C1 segment of cervical spinal cord (tissue), 14 donors: ENCODE measurements at places on chromosomes 13 and 19.

DNA sequence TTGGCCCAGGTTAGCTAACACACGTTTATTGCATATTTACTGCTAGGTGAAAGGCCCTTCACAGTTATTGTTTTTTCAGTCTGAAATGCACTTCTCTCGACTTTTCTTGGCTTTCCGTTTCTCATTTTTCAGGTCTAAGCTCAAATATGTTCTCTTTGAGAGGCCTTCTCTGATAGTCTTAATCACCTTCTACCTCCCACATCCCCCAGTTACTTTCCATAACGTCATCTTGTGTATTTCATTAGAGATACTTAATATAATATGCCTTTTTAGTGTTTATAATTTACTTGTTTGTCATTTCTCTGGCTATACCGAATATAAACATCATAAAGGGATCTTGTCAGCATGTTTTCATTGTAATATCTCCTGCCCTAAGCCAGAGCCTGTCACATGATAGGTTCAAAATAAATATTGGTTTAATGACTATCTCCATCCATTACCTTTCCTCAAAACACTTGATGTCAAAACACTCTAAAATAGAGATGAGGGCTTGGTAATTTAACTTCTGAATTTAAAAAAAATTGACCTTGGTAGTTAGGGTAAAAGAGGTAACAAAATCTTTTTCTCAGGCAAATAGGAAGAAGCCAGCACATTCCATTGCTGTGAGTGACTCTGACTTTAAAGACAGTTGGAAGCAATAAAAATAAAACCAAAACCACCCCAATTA, 168.6 kb upstream of the RFC3 start:
- DNase-seq = no peak

- DNase-seq = no peak
Measured at GRCh38 chr13:88223958-88224357, 552.8 kb downstream of the SLITRK5 start.

- DNase-seq = no peak
Measured at GRCh38 chr13:53642306-53642705, 613.7 kb downstream of the OLFM4 start.

- DNase-seq = no peak
Measured at GRCh38 chr13:52371736-52372247, 34.2 kb downstream of the THSD1 start.

DNA sequence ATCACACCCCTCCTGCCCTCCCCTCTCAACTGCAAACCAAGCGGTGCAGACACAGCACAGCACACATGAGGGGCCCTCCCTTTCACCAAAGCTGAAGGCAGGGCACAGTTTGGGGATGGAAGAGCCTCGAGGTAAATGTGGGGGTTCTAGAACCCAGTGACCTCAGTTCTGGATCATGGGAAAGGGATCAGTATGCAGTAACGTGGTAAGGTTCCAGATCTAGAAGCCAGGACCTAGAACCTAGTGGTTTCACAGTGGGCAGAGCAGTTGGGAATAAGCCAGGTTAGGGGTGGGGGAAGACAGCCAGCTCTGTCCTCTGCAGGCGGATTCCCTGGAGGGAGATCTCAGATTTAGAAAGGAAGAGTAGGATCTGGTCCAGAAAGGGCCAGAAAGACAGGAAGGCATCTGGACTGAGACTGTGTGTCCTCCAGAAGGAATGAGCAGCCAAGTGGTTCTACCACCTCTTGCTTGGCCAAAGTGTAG, 3.1 kb downstream of the FTL start:
- no peak for DNase-seq

GRCh38 chr19:3768015-3768747, 3.8 kb downstream of the RAX2 start:
- DNase-seq = no peak

DNA sequence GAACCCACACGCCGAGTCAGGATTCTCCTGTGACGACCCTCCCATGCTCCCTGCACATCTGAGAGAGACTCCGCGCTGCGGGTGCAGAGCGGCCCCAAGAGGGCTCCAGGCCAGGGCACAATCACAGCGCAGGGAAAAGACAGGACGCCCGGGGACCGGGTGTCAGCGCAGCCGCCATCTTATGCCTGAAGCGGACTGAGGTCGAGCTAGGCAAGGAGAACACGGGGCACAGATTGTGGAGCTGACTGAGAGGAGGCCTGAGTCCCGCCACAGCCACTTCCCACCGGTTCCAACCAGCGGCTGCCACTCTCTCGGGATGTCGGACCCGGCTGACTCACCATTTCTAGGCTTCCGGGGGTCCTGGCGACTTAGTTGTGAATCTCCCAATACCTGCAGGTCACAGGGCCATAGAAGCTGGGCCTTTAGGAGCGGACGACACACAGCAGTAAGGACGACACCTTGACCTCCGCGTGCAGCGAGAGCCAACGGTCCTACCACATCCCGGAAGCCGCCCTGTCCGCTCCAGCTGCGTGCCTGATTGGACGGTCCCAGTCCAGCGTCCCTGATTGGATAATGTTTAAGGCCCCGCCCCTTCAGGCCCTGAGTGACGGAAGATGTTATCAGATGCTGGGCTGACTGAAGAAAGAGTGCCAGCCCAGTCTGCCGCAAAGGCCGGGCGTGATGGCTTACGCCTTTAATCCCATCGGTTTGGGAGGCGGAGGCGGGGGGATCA, at the start of gene ZNF728:
ZNF728 (minus strand) TSS at position 487 of the 733 bp plus-strand sequence; CDS start at position 341, 146 bp downstream.
- DNase-seq = peak; percentile 40

GRCh38 chr13:30388406-30389283, 33.6 kb upstream of the UBE2L5 start:
- no peak for DNase-seq

DNA sequence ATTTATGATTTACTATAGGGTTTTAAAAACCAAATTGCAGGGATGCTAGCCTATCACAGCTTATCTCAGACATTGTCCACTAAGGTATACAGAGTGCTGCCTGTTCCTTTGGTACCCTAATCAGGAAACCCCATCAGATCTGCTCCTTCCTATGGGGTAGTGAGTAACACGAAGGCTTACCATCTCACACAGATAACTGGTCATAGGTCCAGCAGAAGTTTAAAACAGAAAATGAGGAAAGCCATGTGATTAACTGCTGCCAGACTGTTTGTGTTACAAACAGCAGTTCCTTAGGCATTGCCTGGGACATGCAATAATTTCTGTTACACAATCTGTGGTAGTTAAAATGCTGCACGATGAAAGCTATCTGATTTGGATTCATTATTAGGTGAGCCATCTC, 53.5 kb upstream of the ALOX5AP start:
- DNase-seq = no peak

DNA sequence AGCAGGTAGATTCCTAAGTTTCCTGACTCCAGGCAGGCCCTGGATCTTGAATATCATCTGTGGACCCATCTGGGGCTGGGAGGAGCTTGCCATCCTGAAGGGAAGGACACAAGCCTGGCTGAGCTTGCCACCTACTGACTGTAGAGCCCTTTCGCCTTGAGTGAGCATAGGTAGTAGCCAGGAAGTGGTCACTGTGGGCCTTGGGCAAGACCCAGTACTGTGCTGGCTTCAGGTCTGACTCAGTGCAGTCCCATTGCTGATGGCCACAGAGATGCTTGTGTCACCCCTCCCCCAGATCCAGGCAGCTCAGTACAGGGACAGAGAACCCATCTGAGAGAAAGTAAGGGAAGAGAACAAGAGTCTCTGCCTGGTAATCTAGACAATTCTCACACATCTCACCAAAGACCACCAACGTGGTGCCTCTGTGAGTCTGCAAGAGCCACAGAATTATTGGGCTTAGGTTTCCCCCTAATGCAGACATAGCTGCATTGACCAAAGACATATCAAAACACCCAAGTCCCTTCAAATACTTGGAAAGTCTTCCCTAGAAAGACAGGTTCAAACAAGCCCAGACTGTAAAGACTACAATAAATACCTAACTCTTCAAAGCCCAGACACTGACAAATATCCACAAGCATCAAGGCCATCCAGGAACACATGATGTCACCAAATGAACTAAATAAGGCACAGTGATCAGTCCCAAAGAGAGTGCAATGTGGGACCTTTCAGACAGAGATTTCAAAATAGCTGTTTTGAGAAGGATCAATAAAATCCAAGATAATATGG, 108.2 kb upstream of the WASF3 start:
- DNase-seq = no peak

- no peak for DNase-seq
Measured at GRCh38 chr13:73891805-73892204, 242.4 kb downstream of the KLF12 start.

GRCh38 chr19:33464733-33465115, 56.9 kb downstream of the PEPD start:
- no peak for DNase-seq

DNA sequence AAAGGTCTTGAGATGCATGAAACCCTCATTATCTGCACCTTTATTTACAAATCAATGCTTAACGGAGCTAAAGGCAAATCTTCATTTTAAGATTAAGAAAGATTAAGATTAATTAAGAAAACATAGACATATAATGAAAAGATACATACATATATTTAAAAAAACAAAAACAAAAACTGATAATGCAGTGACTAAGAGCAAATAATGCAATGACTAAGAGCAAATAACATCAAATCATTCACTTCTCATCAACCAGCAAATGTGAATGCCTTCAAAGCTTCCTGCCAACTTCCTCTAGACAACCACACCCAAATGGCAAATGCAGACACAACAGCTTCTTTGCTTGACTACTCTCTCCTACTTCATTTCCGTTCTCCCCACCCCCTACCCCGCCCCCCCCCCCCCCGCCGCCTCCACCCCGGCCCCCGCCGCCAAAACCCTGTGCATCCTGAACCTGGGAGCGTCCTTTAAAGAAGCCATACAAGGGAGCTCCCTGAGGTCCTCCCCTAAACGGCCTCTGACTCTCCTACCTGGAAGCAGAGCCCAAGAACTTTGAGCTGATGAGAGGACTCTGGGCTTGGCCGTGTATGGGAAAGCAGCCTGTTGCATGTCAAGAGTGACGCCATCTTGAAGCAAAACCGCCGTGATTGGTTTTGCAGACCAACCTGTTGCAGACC, 24.5 kb downstream of the TEX101 start:
- DNase-seq = no peak

- DNase-seq = peak; percentile 47
Measured at GRCh38 chr19:12956446-12957388, at the start of gene GADD45GIP1. TSS of gene GADD45GIP1 (minus strand) at chr19:12957223. CDS start at chr19:12957212, 11 bp downstream.

DNA sequence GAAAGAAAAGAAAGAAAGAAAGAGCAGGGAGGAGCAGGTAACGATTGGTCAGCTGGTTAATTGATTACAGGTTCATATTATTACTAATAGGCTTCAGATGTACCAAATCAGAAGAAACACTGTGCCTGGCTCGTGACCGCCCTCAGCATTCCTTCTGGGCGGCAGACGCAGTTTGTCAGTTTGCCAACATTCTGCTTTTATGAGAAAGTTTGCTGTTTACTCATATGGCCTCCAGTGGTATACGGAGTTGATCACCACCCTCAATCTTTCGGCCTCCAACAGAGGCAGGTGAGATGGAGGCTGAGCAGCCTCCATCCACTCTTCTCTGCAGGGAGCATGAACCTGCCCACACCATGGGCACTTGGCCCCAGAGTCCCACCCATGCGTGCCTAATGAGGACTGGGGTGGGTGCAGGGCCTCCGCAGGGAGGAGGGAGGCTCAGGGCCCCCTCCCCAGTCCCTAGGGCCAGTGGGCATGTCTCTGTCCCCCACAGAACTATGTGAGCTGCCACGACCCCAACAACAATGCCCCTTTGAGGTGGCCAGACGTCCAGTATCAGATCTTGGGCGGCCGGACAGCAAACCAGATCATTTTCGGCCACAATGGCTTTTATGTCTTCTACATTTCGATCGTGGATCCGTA, 8.8 kb downstream of the PRR22 start:
- no peak for DNase-seq

GRCh38 chr13:41563341-41563983, 106.1 kb downstream of the RGCC start:
- DNase-seq = no peak

GRCh38 chr13:99577934-99578917, 77.0 kb downstream of the TM9SF2 start:
- no peak for DNase-seq

- no peak for DNase-seq
Measured at GRCh38 chr19:31553112-31553845, 204.0 kb upstream of the TSHZ3 start.

DNA sequence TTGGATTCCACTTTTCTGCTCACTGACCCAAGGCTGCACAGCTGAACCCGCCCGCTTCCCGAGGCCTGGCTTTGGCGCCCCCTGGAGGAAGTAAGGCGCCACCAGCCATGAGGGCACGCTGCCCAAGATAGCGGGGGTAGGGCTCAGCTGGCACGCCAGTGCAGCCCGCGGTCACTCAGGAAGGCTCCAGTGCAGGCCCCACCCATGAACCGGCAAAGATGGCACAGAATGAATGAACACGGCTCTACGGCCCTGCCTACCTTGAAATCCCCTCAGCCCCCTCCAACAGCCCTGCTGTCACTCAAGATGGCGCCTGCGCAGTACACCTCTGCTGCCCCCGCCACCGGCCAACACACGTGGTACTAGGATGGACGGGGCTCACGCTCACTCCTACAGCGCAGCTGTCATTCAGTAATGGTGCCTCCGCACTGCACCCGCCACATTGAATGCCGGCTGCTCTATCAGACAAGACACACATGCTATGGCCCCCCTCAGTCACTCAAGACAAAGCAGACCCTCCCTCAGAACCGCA, 3.0 kb downstream of the PEG3 start:
- peak; percentile 94 for DNase-seq

DNA sequence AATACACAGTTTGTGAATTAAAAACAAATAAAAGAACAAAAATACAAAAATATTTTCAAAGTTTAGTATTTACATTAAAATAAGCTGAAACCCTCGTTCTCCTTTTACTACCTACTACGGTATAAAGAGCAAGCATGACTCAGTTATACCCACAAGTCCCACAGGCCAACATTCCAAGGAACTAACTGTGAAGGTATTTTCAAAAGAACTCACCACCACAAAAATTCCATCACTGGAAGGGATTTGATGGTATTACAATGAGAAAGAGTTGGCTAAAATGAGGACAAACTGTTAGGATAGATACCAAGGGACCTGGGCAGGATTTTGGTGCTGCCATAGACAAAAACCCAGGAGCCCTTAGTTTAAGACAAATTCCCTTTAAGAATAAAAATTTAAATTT, 122.7 kb downstream of the TBC1D4 start:
- no peak for DNase-seq

GRCh38 chr13:64327505-64328194, 2902.5 kb downstream of the PCDH9 start:
- DNase-seq = no peak

GRCh38 chr19:50975766-50976165, 6.4 kb upstream of the KLK6 start:
- no peak for DNase-seq
